ENCODE measurements at places on chromosomes 2 and 18.
A peak's percentile ranks its signal among the peaks of the same experiment; 100 is the strongest.

GRCh38 chr2:36060133-36060532 lies 295.4 kb upstream of the CRIM1 start:
- no peak for DNase-seq

- DNase-seq = peak; percentile 41
Measured at GRCh38 chr2:98121149-98121548, 34.2 kb downstream of the VWA3B start.

DNA sequence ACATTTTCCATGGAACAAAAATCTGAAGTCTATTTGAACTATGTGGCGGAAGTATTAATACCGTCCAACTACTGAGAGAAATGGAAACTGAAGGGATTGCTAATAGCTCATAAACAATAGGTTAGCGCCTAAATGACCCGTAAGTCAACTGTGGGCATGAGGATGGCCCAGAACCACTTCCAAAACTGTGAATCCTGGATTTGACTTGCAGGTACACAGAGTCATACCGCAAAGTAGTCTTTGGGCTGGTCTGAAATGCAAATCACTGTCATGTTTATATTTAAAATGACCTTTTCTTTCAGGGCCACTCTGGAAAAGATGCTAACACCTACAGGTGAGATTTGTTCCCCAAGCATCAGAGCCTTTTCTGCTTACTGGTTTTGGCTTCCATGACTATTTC lies 50.6 kb downstream of the STAT4 start:
- no peak for DNase-seq

GRCh38 chr2:159637988-159638501 lies 21.7 kb upstream of the BAZ2B start:
- DNase-seq = peak; percentile 91

DNA sequence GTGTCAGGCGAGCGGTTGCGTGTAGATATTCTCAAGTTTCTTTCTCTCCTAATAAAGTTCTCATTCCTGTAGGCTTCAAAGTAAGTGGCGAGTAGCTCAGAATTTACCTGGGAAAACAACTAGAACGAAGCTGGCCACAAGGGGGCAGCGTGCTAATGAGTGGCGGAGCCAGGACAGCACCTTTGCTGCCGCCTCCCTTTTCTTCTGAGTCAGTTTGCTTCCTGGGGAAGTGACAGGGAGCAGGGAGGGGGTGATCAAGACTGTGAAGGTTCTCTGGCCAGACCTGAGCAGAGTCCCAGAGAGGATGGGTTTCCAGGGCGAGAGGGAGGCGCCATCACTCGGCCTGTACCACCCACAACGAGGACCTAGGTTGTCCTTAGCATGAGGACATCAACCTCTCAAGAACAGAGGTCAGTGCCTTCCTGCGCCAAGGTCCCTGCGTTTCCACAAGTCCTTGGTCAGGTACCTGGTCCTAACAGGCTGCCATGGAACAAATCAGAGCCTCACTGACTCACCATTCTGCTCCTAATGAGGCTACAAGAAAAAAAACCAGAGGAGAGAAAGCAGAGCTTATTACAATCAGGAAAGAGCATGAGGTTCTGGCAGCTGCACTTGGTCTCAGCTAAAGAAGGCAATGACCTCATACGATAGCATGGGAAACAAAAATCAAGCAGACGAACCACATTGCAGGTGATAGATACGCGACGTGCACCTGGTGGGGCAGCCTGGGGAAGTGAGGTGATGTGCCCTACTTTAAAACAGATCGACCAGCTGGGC lies 98.7 kb downstream of the PLB1 start:
- peak; percentile 94 for DNase-seq

GRCh38 chr2:233466991-233467603 lies 99.5 kb downstream of the USP40 start:
- DNase-seq = no peak

DNA sequence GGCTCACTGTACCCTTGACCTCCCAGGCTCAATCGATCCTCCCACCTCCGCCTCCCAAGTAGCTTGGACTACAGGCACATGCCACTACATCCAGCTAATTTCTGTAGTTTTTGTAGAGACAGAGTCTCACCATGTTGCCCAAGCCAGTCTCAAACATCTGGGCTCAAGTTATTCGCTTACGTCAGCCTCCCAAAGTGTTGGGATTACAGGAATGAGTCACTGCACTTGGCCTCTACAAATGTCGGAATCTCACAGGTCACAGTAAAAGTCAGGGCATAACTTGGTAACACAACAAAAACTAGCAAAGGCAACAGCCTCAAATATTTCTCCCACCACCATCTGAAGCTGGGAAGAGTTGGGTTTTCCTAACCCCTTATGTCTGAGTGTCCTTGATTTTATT lies 25.3 kb downstream of the SCG2 start:
- DNase-seq = peak; percentile 88

DNA sequence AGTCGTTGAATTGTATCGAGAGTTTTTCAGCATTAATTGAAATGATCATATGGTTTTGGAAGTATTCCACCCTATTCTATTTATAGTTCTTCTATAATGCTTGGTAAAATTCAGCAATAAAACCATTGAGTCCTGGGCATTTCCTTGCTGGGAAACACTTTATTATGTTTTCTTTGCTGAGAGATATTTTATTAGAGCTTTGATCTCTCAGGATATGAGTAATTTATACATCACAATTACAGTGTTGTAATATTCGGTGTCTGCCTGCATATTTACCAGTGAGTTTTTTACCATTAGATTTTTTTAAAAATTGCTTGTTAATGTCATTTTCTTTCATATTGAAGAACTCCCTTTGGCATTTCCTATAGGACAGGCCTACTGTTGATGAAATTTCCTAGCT lies 402.7 kb upstream of the FSIP2 start:
- DNase-seq = no peak

GRCh38 chr18:58394602-58395425 lies 234.1 kb downstream of the ALPK2 start:
- peak; percentile 32 for DNase-seq

GRCh38 chr2:19607931-19608771 lies 249.7 kb upstream of the OSR1 start:
- DNase-seq = peak; percentile 45

Data from astrocyte of the hippocampus (primary cell).